Renal cortical epithelial cell (primary cell): ENCODE measurements at places on chromosomes 13 and 19.
A peak's percentile ranks its signal among the peaks of the same experiment; 100 is the strongest.

DNA sequence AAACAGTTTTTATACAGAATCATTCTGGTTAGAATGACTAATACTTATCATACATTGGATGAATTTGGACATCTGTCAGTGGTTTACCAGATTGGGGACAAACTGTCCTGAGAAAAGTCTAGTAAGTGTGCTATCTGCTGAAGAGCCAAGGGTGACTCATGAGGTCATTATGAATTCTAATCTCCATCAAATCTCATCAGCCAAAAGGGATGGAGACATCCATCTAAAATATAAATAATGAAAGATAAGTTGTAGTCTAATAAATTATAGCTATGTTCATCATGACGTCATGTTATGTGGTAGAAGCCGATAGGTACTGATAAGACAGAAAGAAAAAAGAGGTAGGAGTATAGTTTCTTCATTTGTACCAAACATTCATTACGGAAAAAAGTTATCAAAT, 804.4 kb downstream of the PCDH9 start:
- no peak for DNase-seq

DNA sequence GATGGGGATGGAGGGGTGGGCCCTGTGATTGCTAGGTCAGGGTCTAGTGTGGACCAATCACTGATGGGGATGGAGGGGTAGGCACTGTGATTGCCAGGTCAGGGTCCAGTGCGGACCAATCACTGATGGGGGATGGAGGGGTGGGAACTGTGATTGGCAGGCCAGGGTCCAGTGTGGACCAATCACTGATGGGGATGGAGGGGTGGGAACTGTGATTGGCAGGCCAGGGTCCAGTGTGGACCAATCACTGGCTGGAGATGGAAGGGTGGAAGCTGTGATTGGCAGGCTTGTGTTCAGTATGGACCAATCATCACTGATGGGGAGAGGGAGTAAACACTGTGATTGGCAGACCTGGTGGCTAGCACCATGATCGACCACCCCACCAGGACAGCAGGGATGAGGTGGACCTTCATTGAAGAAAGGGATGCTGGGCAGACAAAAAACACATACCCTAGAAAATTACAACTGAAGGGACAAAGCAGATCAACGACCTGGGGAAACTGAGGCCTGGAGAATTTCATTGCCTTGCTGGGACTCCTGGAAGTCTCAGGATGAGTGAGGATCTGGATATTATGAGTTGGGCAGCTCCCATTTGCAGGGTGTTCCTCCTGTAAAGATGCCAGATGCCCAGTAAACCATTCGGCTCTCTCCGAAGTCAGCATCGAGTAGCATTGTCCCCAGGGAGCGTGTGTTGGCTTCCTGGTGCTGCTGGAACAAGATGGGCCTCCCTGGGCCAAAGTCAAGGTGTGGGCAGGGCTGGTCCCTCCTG, 15.5 kb downstream of the TMPRSS9 start:
- no peak for DNase-seq

DNA sequence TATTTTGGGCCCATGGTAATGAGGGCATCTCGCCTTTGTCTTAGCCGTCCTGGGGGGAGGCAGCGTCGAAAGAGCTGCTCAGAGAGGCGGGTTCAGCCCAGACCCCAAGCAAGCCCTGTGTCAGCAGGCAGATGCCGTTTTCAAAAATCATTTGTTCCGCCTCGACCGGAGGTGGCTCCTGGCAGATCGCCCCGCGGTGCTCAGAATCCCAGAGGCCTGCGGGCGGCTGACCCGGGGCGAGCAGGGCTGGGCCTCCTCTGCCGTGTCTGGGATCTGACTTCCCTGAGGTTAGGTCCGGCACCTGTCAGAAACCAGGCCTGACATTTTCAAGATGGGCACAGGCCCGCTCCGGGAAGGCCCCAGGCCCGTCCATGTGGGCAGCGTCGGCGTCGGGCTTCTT, 36.1 kb downstream of the CRTC1 start:
- DNase-seq = no peak

DNA sequence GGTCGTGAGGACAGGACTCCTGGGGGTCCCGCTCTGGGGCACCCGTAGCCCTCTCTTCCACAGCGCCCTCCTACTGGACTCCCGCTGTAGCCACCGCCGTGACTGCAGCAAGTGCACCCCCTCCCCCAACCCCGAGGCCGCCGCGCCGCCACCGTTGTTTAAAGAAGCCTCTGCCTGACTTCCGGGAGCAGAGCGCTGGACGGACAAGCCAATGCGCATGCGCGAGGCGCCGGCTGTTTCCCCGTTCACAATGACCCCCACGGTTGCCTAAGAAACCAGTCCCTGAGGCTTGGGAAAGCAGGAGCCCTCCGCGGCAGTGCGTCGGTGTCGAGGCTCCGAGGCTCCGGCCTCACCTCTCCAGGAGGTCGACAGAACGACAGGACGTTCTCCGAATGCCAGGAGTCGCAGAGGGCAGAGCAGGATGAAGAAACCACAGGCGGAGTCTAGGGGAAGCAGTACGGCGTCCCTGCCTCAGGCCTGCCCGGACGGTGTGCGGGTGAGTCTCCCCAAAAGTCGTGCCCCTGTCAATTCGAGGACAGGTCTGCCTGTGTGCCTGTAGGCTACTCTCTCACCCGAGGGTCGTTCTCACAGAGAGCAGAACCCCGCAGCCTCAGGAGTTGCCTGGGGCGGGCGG, 70.5 kb upstream of the ZNF420 start:
- DNase-seq = peak; percentile 23

DNA sequence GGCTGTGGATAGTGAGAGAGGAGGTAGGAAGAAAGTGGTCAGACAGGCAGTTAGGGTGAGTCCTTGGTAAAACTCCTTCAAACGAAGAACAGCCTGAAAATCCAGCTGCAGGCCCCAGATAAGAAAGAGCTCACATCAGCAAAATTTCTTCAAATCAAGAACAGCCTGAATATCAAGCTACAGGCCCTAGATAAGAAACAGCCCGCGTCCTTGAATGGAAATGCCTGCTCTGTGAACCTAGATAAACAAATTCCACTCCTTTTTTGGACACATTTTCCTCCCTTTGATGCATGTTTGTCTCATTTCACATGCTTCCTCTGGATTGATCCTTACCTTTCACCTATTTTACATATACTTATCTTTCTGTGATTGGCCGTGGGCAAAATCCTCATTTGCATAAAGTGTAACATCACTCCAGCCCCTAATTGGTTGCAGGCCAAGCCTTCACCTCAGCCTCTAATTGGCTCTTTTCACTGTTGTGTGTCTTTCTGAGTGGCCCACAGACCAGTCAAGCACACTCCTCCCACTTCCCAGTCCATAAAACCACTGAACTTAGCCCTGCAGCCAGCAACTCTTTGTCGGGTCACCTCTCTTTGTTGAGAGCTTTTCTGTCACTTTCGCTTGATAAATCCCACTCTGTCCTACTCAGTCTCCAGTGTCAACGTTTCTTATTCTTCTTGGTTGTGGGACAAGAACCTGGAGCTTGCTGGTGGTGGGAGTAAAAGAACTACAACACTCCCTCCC, 6.0 kb upstream of the SULT2A1 start:
- DNase-seq = no peak
